ENCODE measurements at places on chromosomes 1 and 21. TPM values are rescaled to one million over a fixed set of nuclear protein-coding genes. Genes with fewer than 3 reads are reported as not detected.
A peak's percentile ranks its signal among the peaks of the same experiment; 100 is the strongest.

Gene TMEM240
- not detected for total RNA-seq

DNA sequence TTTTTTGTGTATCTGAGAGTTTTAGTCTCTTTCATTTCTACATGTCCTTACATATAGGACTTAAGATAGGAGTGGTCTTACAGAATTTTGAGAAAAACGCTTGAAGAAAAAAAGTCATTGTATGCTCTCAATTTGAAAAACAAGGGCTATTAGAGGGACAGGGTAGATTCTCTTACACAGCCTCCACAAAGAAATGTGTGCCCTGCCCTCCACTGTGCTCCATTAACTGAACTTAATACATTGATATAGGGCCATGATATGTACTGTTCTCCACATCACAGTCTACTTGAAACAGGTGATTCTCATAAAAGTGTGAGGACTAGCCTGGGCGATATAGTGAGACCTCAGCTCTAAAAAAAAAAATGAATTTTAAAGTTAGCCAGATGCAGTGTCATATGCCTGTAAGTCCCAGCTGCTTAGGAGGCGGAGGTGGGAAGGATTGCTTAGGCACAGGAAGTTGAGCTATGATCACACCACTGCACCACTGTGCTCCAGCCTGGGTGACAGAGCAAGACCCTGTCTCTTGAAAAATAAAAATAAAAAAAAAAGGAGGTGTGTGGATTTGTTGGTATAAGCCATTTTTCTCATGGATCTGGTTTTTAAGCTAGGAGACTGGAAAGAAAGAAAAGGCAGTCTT lies 77.0 kb downstream of the HMCN1 start:
- DNase-seq = no peak

- DNase-seq = peak; percentile 33
These were observed 48.4 kb upstream of the CD34 start for GRCh38 chr1:207959141-207959825.

Gene CLDN17
- not detected for total RNA-seq

DNA sequence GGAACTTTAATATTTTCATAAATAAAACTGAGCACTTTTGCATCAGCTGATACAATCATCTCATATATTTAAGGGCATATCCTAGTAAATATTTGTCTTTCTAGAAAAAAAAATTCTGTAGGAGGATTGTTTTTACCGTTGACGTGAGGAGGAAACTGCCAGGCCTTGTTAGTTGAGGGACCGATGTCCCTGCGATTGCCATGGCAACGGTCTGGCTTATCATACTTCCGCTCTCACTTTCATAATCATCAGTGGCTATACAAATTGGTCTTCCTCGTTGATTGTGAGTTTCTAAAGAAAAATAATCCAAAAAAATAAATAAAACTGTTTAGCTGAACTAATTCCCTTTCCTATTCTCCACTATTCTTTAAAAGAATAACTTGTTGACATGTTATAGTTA lies 69.3 kb upstream of the ANGPTL3 start:
- DNase-seq = no peak

Gene DENND4B
- total RNA-seq = 130 TPM

GRCh38 chr1:178005450-178005849 lies 35.6 kb upstream of the SEC16B start:
- no peak for DNase-seq

Gene HCRTR1
- total RNA-seq = not detected

DNA sequence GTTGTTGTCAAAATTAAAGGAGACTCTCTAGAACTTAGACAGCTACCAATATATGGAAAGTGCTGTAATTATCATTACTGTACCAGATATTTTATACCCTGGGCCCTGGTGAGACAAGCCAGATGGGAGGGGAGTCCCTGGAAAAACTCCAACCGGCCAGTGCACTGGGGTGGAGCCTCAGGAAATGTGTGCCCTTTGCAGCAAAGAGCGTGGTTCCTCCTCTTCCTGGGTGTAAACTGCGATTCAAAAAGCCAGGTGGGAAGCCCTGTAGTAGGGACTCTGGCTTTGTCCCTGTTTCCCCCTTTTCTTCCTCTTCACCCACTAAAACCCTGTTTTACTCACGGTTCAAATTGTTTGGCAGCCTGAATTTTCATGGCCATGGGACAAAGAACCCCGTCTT lies 812.3 kb downstream of the PLA2G4A start:
- DNase-seq = no peak

DNA sequence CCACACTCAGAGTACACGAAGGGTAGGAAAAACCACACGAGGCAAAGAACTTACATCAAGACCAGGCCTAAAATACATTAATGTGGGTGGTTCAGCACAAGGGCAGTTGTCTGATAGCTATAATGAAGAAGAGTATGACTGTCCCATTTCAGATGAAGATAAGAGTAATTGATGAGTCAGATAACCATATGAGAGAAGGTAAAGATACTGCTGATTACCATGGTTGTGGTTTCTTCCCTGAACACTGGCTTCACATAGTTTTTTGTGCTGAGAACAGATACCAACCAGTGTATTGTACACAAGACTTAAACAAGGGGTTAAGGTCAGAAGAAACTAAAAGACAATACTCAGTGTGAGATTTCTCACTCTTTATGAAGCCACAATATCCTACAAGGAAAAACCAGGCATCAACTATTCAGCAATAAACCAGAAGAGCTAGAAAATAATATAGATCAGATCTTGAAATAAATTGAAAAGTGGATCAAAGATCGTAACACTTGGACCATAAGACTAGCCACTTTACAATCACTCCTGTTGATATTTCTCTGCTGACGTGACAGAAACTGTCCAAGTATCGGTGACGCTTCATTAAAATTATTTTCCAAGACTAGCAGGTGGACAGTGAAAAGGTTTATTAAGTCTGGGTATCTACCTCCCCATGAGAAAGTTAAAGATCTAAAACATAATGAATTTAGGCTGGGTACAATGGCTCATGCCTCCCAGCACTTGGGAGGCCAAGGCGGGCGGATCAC lies 28.6 kb downstream of the PUM1 start:
- no peak for DNase-seq

Gene GLMN
- total RNA-seq = 14.0 TPM

DNA sequence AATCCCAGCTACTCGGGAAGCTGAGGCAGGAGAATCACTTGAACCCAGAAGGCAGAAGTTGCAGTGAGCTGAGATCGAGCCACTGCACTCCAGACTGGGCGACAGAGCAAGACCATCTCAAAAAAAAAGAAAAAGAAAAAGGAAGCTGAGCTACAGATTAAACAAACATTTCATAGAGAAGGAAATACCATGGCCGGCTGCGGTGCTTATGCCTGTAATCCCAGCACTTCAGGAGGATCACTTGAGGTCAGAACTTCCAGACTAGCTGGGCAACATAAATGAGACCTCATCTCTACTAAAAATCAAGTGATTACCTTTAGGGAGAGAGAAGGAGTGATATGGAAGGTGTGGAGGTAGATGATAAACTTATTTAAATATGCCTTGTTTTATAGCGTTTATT lies 14.0 kb upstream of the CFAP126 start:
- no peak for DNase-seq

GRCh38 chr1:48007047-48007446 lies 9.9 kb upstream of the TRABD2B start:
- no peak for DNase-seq

Gene LDLRAD1
- not detected for total RNA-seq

Gene AMY1B
- total RNA-seq = not detected

DNA sequence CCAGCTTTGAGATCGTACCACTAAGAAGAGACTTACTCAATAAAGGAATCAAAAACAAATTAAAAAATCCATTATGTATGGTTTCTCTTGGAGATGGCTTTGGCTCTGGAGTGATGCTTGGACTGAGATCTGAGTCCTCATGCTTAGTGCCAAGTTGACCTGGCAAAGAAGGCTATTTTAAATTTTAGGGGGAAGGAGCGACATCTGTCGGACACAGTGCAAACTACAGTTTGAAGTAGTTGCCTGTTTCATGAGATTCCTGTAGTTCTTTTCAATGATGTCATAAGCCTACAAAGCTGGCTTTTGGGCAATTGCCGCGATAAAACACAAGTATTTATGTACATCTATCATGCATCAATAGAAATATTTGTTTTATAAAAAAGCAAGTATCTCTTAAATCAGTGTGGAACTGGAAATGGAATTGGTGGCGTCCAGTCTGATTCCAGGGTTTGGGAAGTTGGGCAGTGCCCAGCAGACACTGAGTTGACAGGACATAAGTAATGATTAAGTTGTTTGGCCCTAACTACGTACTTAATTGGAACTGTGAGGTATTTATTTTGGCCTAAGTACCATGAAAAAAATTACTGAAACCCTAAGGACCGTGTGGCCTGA lies 50.0 kb downstream of the TBCE start:
- DNase-seq = peak; percentile 83

- no peak for DNase-seq
These were observed 67.0 kb downstream of the PIK3R3 start for GRCh38 chr1:46065405-46065804.

GRCh38 chr1:230891413-230891812 lies 23.1 kb upstream of the C1orf198 start:
- DNase-seq = no peak

- no peak for DNase-seq
These were observed 186.4 kb downstream of the ZBTB18 start for GRCh38 chr1:244237445-244237844.

DNA sequence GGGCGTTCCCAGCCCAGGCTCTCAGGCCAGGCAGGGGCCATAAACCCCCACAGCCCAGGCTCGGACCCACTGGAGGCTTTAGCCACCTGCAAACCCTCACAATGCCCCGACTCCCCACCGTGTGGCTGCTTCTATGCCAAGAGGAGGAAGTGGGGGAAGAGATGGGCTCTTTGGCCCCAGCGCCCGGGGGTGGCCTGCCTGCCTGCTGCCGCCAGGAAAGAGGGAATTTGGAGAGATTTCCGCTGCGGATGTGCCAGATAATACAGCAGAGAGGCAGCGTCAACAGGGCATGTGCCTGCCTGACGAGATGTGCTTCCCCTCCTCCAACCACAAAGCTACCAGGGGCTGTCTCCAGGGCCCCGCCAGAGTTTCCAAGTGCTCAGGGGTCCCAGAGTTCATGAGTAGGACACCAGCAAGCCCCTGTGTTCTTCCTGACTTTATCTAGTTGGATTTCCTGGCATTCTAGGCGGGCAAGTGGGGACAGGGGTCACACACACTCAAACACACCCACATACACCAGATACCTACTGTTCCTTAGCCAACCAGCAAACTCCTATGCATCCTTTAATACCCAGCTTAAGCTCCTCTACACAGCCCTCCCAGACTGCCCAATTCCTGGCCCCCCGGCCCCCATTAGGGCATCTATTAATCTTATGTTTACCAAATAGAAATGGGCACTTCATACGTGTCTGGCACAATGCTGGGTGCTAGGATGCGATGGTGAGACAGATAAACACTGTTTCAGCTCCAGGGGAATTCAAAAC lies 14.1 kb downstream of the EPHA2 start:
- no peak for DNase-seq

- DNase-seq = no peak
These were observed 3.1 kb downstream of the SLC45A3 start for GRCh38 chr1:205677167-205677566.

Gene RBP7
- total RNA-seq = not detected

GRCh38 chr1:201309416-201309815 lies 26.1 kb downstream of the PKP1 start:
- DNase-seq = peak; percentile 42

DNA sequence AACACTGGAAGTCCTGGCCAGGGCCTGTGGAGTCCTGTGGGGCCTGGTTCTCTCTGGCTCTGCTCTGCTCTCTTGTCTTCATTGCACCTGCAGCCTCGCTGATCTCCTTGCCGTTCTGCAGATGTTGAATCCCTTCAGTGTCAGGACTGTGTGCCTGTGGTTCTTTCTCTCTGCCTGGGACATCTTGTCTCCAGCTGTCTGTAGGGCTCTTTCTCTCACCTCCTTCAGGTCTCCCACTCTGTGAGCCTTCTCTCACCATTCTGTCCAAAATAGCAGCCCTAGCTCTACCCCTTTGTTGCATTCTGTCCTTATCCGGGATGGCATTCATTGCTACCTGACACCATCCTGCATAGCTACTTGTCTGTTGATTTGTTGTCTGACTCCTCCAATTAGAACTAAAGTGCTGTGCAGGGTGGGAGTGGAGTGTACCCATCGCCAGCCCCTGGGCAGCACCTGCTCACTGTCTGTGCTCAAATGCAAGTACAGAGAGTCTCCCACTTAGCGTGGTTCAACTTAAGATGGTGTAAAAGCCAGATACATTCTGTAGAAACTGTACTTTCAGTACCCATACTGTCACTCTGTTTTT lies 8.9 kb downstream of the PGBD2 start:
- DNase-seq = no peak

- no peak for DNase-seq
These were observed 29.3 kb downstream of the COP1 start for GRCh38 chr1:176177764-176178163.

DNA sequence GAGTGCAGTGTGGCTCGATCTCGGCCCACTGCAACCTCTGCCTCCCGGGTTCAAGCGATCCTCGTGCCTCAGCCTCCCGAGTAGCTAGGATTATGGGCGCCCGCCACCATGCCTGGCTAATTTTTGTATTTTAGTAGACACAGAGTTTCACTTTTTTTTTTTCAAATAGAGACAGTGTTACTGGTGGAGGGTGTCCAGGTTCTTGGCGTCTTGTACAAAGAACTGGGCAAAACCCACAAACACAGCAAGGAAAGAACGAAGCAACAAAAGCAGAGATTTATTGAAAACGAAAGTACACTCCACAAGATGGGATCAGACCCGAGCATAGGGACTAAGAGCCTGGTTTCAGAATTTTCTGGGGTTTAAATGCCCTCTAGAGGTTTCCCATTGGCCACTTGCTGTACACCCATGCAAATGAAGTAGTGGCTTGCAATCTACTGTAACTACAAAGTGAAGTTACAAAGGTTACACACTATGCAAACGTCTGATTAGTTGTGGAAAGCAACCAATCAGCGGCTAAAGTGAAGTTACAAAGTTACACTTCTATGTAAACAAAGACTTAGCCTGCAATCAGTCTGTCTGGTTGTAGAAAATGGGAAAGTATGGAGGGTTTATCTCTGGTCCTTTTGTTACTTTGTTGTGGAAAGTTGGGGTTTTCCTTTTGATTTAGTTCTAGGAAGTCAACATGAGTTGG lies 199.1 kb downstream of the DYRK1A start:
- DNase-seq = no peak

Gene CLDN8
- total RNA-seq = not detected

Gene CCDC17
- total RNA-seq = 0.62 TPM

DNA sequence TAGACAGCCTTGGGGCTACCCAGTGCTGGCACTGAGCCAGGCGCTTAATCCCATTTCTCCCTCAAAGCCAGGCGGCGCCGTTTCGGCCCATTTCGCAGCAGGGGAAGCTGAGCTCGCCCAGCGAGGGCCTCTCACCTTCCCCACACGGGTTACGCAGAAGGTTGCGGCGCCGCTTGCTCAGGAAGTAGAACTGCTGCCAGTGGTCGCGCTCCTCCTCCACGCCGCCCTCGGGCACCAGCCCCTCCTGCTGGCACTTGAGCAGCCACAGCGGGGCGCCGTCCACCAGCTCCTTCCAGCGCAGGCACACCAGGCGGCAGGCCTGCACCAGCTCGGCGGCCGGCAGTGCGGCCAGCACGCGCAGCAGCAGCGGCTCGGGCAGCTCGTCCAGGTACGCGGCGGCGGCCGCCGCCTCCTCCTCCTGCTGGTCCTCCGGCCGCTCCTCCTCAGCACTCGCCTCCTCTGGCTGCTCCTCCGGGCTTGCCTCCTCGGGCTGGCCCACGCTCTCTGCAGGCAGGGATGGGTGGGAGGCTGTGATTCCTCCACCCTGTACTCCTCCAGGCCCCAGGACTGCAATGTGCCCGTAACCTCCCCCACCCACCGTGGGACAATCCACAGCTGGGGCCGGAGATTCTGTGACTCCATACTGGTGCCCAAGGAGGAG lies 3.8 kb downstream of the FBXO2 start:
- peak; percentile 88 for DNase-seq

Gene ELAPOR1
- 5.4 TPM for total RNA-seq

Gene OR14K1
- not detected for total RNA-seq

GRCh38 chr1:180290265-180291001 lies 60.4 kb downstream of the LHX4 start:
- no peak for DNase-seq
